ENCODE measurements at places on chromosomes 1 and 21. TPM values are rescaled to one million over a fixed set of nuclear protein-coding genes. Genes with fewer than 3 reads are reported as not detected.
A peak's percentile ranks its signal among the peaks of the same experiment; 100 is the strongest.

DNA sequence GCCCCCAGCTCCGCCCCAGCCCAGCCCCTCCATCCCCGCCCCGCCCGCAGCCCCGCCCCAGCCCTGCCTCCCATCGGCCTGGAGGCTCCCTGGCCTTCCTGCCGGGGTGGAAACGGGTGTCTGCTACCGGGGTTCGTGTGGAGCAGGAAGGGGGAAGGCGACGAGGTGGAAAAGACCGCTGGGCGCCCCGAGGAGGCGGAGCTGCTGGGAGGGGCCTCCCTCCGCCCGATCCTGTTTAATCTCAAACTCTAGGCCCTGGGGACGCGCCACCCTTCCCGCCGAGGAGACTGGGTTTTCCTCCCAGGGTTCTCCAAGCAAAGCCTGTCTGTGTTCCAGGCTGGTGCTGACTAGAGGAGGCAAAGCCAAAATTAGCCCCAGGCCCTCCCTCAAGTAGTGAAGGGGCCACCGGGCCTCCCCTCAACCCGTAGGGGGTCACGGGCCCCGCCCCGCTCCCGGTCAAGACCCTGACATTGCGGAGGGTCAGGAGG is 16.2 kb upstream of the TTLL10 start:
- DNase-seq: no peak

- DNase-seq: peak; percentile 93
Measured at GRCh38 chr1:152162792-152163463, 3.9 kb upstream of the RPTN start.

- DNase-seq: no peak
Measured at GRCh38 chr1:213659580-213660547, 327.9 kb upstream of the PROX1 start.

DNA sequence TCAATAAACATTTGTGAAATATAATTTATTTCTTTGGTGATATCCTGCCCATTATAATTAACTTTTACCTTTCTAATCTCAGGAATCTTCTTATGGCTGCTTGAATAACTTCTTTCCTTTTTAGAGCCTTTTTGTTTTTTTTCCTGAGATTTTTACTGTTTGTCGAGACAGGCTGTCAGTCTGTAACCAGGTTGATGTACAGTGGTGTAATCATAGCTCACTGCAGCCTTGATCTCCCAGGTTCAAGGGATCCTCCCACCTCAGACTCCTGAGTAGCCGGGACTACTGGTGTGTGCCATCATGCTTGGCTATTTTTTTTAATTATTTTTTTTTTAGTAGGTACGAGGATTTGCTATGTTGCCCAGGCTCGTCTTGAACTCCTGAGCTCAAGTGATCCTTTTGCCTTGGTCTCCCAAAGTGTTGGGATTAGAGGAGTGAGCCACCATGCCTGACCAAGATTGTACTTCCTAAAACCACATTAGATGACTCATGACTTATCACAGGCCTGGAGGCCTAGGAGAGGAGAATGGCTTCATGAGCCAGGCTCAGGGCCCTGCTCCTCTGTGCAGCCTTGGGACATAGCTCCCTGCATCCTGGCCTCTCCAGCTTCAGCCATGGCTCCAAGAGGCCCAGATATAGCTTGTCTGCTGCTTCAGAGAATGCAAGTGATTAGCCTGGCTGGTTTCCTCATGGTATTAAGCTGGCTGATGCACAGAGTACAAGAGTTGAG is 48.6 kb downstream of the CTH start:
- no peak for DNase-seq

GRCh38 chr1:118223426-118223825 is 38.4 kb upstream of the SPAG17 start:
- DNase-seq: no peak

PLCH2 gene
- total RNA-seq: 0.12 TPM

DNA sequence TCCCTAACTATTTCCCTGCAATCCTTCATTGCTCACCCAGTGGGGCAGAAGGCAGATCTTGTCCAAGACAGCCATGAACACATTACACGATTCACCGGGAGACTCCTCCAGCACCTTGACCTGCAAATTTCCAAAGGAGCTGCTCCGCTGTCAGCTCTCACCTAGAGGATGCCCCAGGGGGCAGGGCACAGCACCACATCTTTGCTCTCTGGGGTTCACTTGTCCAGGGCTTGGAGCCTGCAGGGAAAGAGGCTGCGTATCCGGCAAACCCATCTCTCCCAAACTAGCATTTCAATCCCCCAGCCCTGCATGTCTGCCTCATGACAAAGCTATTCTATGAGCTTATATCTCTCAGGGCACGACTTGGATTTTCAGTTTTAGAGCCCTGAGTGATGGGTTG is 35.1 kb upstream of the OLIG2 start:
- DNase-seq: no peak

GRCh38 chr1:21827141-21827679 is 15.1 kb downstream of the LDLRAD2 start:
- DNase-seq: no peak

ALX3 gene
- not detected for total RNA-seq

CELSR2 gene
- total RNA-seq: 14.2 TPM

GRCh38 chr1:208336137-208336518 is 91.9 kb upstream of the PLXNA2 start:
- no peak for DNase-seq

C21orf58 gene
- 10.3 TPM for total RNA-seq
